Central memory CD4-positive, alpha-beta T cell (primary cell): ENCODE measurements at places on chromosomes 4 and X.

DNA sequence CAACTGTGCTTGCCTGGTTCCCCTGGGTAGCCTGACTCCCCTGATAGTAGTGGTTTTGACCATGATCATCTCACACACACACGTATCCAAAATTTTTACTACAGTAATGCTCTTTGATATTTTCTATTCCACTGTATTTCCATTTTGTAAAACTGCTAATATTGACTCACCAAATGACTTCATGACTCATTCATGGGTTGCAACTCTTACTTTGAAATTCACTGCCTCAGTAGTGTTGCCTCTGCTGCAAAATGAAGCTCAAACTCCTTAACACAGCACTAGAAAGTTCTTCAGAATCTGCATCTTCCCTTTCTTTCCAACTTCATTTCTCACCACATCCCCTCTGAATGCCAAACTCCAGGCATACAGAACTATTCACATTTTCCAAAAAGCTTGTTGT, 20.3 kb downstream of the QRFPR start:
- DNase-seq = no peak

GRCh38 chr4:107718351-107718965, 1.6 kb downstream of the PAPSS1 start:
- DNase-seq = no peak

DNA sequence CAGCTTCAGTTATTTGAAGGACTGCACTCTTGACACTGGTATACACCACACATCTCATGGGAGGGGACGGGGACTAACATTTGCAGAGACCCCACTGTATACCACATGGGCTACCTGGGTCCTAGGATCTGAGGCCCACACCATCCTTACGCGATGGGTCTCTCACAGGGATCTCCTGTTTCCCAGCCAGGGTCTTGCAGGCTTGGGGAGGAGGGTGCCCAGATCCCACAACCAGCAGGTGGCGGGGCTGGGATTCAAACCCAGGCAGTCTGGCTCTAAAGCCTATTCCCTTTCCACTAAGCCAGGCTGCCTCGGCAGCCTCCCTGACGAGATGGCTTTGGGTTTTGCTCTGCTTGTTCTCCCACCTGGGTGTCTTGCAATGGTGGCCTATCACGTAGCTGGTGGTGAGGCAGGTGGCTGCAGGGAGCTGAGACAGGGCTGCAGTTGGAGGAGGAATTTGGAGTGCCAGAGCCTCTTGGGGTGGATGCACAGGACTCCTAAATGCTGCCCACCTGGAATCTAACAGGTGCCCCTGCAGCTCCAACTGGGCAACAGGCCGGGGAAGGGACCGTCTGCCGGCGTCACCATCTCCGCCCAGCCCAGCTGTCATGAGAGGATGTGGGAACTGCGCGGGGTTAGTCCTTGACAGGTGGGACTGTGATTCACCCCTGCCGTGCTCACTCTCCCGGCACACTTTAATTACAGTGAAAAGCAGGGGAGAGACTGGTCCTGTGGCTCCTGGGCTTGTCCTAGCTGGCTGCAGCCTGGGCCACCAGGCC, 110.7 kb downstream of the PSAPL1 start:
- DNase-seq = no peak

- DNase-seq = no peak
Measured at GRCh38 chr4:89674876-89675459, 162.0 kb downstream of the SNCA start.

GRCh38 chr4:168854350-168854921, 155.6 kb downstream of the CBR4 start:
- no peak for DNase-seq

- DNase-seq = no peak
Measured at GRCh38 chr4:150119492-150119891, 41.2 kb downstream of the DCLK2 start.

- no peak for DNase-seq
Measured at GRCh38 chr4:169682372-169683047, 62.1 kb downstream of the CLCN3 start.

- DNase-seq = no peak
Measured at GRCh38 chrX:19065535-19065934, 56.7 kb downstream of the ADGRG2 start.

- DNase-seq = no peak
Measured at GRCh38 chr4:156820931-156821330, 150.7 kb downstream of the PDGFC start.

- DNase-seq = no peak
Measured at GRCh38 chrX:2632533-2633504, 58.3 kb upstream of the CD99 start.
